NCI-H2081 (cell line): ENCODE measurements at places on chromosomes 7 and 10.

- no peak for DNase-seq
These were observed 1060.6 kb upstream of the AUTS2 start for GRCh38 chr7:68537774-68538071.

- no peak for DNase-seq
These were observed 155.1 kb downstream of the LYZL1 start for GRCh38 chr10:29443745-29444523.

- DNase-seq = no peak
These were observed 509.0 kb upstream of the PODXL start for GRCh38 chr7:132065193-132065988.

DNA sequence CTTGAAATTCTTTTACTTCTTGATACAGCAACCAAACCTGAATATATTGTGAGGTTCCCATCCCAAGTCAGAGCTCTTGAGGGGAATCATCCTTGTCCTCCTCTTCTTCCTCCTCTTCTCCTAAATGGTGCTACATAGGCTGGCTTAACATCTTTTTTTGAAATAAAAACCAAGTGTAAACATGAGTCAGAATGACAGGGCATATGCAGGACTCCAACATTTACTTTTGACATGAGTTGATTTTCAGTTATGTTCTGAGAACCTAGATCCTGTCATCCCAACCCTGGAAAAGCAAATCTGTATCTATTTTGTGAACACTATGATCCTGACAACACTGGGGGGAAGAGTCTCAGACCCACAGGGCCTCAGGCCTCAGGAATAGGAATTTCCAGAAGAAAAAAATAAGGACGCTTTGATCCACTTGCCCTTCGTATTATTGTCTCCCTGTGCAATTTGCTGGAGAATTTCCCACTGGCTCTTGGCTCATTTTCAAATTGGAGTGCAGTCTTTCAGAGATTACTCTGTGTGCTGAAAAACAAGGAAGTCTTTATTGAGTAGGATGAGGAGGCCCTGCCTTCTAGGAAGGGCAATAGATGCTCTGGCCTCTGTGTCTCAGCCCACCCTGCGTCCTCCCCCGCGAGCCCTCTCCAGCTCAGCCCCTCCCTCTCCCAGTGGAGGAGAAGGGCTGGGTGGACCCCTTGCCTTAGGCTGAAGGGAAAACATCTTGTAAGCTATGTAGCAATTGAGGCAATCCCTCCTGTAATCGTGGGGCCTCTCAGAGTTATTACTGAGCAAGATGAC is 121.6 kb downstream of the CREB5 start:
- no peak for DNase-seq

GRCh38 chr7:2761801-2762497 is 73.9 kb downstream of the AMZ1 start:
- DNase-seq = no peak

- DNase-seq = peak; percentile 57
These were observed 713 bp downstream of the IMMP2L start for GRCh38 chr7:111561654-111561903.

DNA sequence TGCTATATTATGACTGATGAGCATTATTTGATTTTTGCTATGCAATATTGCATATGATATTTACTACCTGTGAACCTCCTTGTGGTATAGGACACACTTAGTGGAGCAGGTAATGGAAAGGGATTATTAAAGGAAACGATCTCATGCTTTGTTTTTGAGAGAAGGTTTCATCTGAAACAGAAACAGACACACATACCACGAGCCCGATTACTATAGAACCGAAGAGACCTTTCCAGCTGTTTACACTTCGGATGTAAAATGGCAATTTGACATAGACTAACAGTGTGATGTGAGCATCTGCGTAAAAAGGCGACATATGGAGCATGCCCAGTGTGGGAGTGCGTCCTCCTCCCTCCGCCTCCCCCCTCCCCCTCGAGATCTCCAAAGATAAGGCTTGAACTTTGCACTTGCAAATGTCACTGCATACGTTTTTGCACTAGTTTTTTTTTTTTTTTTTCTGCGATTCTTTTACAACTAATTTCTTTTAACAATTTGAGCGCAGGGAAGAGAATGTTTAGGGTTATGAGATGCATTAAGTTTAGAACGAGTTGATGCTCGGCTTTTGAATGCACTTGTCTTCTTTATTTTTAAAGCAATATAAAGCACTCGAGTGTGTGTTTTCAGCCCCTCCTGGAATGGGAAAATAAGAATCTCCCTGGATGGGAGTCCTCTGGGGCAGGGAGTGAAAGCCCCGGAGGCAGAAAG is 251.0 kb downstream of the NSUN6 start:
- peak; percentile 74 for DNase-seq

- DNase-seq = no peak
These were observed 47.2 kb downstream of the MALSU1 start for GRCh38 chr7:23346316-23346715.
